ENCODE measurements at places on chromosomes 5 and 9.

DNA sequence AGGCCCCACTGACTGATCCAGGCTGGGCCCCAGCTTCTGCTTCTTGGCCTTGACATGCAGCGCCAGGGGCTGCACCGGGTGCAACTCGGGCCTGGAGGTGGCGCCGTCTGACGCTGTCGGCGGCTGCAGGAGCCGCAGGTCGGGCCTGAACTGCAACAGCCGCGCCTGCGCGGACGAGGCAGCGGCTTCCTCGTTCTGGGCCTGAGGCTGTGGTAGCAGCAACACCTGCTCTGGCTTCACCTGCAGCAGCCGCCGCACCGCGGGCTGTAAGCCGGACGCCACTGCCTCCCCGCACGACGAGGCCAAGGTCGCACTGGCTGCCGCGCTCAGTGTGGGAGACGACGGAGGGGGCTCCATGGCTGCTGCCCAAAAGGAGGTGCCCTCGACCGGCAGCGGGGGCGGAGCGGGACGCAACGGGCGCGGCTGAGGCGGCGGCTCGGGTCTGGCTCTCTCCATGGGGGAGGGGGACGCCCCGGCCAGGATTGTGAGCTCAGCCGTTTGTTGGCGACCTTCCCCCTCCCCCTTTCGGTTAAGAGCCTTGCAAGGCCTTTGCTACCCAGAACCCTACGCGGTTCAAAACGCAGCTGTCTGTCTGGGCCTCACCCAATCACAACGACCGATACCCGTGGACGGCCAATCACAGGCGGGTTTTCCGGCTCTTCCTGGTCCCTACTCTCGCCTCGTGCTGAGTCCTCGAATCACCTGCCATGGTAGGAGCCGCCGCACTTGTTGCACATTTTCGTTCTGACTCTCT, 438 bp downstream of the SOX30 start:
- no peaks in the 10 kb centered on the region for H3K36me3 ChIP-seq
- no peaks in the 10 kb centered on the region for H3K27me3 ChIP-seq
- peaks cover 12% of the 10 kb centered on the region for H3K4me1 ChIP-seq
- H3K4me3 ChIP-seq: peak overlapping the region; percentile 59
- DNase-seq: peak; percentile 79
- H3K27ac ChIP-seq: peak overlapping the region; percentile 36

GRCh38 chr5:38827525-38827924, 18.3 kb upstream of the OSMR start:
- H3K36me3 ChIP-seq: no peaks in the 10 kb centered on the region
- H3K4me1 ChIP-seq: no peaks in the 10 kb centered on the region
- DNase-seq: no peak
- H3K4me3 ChIP-seq: no peak overlapping the region
- H3K27me3 ChIP-seq: no peaks in the 10 kb centered on the region
- H3K27ac ChIP-seq: no peak overlapping the region

DNA sequence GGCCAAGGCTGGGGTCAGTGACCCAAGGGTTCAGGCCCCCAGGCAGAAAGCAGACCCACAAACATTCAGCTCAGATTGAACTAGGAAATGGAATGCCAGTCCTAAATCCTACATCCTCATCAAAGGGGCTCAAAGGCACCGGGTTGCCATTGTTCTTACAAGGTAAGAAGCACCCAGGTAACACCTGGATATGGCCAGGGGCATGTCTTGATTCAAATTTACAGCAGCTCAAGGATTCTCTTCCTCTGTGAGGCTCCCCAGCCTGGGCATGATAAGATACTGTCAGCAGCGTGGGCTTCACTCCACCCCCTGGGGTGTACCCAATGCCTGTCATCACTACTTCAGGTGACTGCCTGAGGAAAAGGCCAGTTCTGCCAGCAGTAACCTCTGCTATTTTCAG, 92.1 kb upstream of the FSTL4 start:
- no peak overlapping the region for H3K4me3 ChIP-seq
- H3K27ac ChIP-seq: no peak overlapping the region
- peaks cover 8% of the 10 kb centered on the region for H3K4me1 ChIP-seq

DNA sequence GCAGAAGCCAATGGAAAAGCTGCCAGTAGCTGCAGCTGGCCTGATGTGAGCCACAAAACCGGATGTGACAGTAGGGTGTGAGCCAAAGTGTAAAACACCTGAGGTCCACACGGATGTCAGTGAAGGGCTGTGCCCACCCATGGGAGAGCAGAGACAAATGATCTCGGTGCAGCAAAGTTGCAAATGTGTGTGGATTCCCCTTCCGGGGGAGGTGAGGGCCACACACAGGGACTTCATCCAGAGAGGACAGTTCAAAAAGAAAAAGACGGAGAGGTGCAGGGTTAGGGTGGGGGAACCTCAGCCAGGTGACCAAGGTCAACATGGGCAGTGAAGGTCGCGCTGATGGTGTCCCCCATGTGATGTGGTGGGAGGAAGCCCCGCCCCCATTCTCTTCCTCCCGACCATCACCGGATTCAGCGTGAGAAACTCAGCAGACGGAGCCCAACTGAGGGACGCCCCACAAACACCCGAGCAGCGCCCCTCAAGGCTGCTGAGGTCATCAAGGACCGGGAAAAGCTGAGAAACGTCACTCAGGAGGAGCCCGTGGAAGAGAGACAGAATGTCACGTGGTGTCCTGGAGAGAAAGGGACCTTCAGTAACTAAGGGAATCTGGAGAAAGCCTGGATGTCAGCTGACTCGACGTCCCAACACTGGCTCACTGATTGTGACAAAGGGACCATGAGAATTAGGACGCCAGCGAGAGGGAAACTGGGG, 11.4 kb upstream of the PTGDS start:
- no peak for DNase-seq
- H3K4me3 ChIP-seq: no peak overlapping the region
- no peaks in the 10 kb centered on the region for H3K36me3 ChIP-seq
- H3K27ac ChIP-seq: no peak overlapping the region
- no peaks in the 10 kb centered on the region for H3K27me3 ChIP-seq
- H3K4me1 ChIP-seq: no peaks in the 10 kb centered on the region

DNA sequence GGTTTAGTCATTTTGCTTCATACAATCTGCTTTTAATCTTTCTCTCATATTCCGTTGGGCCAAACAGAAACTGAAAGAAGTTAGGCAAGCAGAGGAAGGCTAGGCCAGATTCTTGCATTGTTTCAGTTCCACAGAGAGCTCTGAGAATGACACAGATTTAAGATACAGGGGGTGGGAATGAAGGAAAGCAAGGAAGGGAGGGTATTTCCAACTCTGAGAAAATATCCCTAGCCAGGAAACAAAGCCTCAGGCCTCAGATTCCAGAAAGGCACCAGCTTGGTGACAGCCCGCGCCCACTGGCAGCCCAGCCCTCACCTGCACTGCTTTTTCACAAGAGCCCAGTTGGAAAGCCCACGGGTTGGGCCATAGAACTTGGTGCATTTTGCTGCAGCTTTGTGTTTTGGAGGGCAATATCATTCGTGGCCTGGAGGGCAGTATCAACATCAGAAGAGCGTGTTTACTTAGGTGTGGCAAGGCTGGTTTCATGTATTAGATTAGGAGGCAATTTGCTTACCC, 63.5 kb downstream of the ENC1 start:
- no peaks in the 10 kb centered on the region for H3K36me3 ChIP-seq
- DNase-seq: no peak

- no peak for DNase-seq
- H3K36me3 ChIP-seq: no peaks in the 10 kb centered on the region
Measured at GRCh38 chr5:137668637-137669036, 67.3 kb downstream of the KLHL3 start.

DNA sequence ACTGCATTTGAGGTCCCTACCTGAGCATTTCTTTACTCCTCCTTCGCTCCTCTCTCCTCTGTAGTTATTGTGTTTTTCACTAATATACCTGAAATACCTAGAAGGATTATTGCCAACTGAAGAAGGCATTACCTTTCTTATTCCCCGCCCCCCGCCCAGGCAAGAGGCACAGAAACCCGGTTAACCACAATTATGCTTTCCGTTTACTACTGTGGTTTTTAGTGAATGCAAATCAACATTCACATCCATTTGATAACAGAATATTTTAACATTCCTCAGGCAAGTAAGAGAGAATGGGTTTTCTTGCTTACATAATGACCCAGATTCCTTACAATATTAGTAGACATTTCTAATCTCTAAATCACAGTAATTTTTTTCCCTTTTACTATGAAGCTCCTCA, 136.9 kb downstream of the PCSK5 start:
- no peaks in the 10 kb centered on the region for H3K4me1 ChIP-seq
- no peaks in the 10 kb centered on the region for H3K36me3 ChIP-seq
- H3K4me3 ChIP-seq: no peak overlapping the region
- no peak for DNase-seq
- H3K27ac ChIP-seq: no peak overlapping the region
- H3K27me3 ChIP-seq: no peaks in the 10 kb centered on the region

DNA sequence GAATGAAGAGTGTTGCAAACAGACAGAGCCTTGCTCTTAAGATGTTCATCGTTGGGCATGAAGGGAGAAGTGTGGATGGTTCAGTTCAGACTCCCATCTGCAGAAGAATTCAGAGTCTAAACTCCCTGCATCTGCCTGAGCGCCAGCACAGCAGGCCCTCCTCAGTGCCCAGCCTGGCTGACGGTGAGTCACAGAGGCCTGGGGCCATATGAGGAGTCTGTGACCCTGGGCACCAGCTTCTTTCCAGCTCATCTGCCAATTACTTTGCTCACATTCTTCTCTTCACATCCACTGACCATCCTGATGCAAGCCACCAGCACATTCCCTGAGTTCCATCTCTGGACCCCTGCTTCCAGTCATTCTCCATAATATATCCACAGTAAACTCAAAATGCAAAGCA, 401.1 kb upstream of the TRPC7 start:
- H3K4me1 ChIP-seq: no peaks in the 10 kb centered on the region
- H3K36me3 ChIP-seq: no peaks in the 10 kb centered on the region
- H3K27me3 ChIP-seq: no peaks in the 10 kb centered on the region
- no peak overlapping the region for H3K27ac ChIP-seq

DNA sequence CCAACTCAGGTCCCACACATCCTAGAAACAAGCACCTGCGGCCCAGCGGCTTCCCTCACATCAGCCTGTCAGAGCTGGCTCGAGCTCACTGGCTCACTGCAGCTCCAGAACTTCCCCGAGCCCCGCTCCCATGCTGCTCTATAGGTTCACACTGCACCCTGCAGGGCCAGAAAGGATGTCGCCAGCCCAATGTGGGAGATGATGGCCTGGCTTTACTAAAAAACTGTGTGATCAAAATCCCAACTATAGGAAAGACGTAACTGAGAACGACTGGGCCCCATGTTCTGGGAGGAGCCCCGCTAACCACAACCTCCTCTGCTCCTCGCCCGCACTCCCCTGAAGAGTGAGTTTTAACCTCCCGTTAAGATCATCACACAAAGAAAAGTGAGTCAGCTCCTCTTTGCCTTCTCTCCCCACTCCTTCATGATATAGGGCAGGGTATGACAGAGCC, 4.6 kb downstream of the SURF4 start:
- no peak overlapping the region for H3K27ac ChIP-seq
- H3K4me1 ChIP-seq: no peaks in the 10 kb centered on the region
- no peaks in the 10 kb centered on the region for H3K27me3 ChIP-seq
- peaks cover 17% of the 10 kb centered on the region for H3K36me3 ChIP-seq
- H3K4me3 ChIP-seq: no peak overlapping the region

- no peaks in the 10 kb centered on the region for H3K27me3 ChIP-seq
- H3K27ac ChIP-seq: peak overlapping the region; percentile 16
- H3K4me3 ChIP-seq: no peak overlapping the region
- no peaks in the 10 kb centered on the region for H3K36me3 ChIP-seq
Measured at GRCh38 chr9:110828264-110828663, 159.7 kb downstream of the MUSK start.

DNA sequence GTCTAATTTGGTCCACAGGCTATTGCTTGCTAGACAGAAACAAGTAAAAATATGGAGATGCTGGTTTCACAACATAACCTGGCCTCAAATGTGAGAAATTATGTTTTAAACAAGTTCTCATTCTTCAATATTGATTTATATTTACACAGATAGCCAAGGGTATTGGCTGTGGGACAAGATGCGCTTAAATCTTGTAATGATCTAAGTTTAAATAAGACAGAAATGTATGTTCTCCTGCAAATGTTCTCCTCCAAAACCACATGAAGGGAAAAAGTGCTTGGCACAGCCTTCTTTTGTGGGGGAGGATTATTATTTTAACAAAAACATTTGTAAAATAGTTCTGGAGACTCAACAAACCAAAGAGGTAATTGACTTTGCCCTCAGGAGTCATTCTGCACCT, 356.0 kb downstream of the DMAC1 start:
- no peak overlapping the region for H3K4me3 ChIP-seq
- no peak for DNase-seq
- H3K36me3 ChIP-seq: no peaks in the 10 kb centered on the region

DNA sequence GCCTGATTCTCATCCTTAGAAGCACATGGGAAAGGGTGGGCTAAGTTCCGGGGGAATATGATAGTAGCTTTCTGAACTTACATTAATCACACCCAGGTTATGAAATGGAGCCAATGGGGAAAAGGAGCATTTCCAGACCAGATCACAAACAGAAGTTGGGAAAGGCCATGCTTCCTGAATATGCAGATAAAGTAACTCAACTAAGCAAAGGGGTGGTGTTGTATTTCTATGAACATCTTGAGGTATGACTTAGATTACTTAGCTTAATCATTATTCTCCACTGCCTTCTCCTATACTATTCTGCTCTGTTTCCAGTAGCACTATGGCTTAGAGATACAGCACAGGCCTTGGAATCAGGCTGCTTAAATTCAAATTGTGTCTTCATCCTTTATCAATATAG, 10.5 kb downstream of the C5orf46 start:
- H3K27ac ChIP-seq: no peak overlapping the region
- H3K4me1 ChIP-seq: no peaks in the 10 kb centered on the region
- no peak overlapping the region for H3K4me3 ChIP-seq
- no peak for DNase-seq
- no peaks in the 10 kb centered on the region for H3K27me3 ChIP-seq

DNA sequence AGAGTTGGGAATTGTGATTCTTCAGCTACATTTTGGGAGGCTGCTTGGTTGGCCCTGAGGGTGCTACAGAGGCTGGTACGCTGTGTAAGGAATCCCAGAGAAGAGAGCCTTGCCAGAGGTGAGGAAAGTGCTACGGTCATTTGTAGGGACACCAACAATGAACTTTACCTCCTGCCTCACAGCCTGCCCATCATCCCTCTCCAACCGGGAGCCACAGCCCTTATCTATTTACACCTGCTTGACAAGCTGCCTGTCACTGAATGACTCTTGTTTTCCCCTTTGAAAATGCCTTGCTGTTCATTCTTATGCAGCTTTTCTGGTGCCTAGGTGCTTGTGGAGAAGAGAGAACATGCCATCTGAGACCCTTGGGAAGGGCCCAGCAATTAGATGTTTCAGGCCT, 110.8 kb downstream of the PCSK1 start:
- no peak overlapping the region for H3K4me3 ChIP-seq
- H3K4me1 ChIP-seq: no peaks in the 10 kb centered on the region
- no peak overlapping the region for H3K27ac ChIP-seq

DNA sequence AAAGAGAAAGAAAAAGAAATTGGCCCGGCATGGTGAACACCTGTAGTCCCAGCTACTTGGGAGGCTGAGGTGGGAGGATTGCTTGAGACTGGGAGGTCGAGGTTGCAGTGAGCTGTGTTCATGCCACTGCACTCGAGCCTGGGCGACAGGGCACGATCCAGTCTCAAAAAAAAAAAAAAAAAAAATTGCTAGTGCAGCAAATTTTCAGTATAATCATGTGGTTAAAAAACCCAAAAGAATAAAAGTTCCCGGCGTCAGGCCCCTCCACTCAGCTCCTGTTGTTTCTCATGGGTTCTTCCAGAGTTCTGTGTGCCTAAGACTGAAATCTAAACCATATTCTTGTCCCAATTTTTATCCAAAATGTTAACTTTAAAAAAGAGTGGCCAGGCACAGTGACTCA, 49.1 kb downstream of the WNK2 start:
- no peak for DNase-seq
- peaks cover 31% of the 10 kb centered on the region for H3K4me1 ChIP-seq
- no peaks in the 10 kb centered on the region for H3K36me3 ChIP-seq
- H3K27ac ChIP-seq: no peak overlapping the region
- no peak overlapping the region for H3K4me3 ChIP-seq
- no peaks in the 10 kb centered on the region for H3K27me3 ChIP-seq
